Cerebellar nuclear complex (tissue), 1 donor: ENCODE measurements at places on chromosomes 4 and X.

DNA sequence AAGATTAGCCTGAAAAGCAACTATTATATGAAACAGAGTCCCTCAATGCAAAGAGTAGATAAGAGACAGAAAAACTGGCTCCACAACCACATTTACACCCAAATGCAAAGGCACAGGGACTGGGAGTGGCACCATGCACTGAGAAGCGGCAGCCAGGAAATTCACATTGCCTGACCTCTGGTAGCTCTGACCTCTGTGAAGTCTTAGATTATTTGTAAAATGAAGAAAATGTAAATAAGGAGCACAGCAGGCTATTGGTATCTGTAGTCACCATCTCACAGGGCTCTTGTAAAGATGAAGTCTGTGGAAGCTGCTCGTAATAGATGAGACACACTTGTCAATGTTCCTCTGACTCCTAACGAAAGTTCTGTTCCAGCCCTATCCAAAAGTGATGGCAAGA lies 69.7 kb downstream of the FAT1 start:
- DNase-seq = no peak

DNA sequence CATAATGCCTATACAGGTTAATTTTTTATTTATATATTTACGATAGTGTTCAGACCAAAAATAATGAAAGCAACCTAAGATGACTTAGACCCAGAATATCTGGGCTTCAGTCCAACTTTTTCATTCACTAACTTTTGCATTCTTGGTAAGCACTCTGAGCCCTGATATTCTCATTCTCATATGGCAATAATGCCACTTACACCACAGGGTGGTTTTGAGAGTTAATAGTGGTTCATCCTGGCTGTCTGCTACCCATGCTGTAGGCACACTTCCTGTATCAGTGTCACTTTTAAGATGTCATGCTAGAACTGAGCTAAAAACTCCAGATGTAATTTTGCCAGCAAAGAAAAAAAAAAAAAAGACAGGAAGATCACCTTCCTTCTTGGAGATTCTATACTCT lies 508.7 kb upstream of the FMR1 start:
- DNase-seq = no peak

- DNase-seq = no peak
Measured at GRCh38 chr4:2843941-2844584, 419 bp downstream of the ADD1 start.

GRCh38 chr4:47747211-47747610 lies 90.7 kb downstream of the CORIN start:
- no peak for DNase-seq

DNA sequence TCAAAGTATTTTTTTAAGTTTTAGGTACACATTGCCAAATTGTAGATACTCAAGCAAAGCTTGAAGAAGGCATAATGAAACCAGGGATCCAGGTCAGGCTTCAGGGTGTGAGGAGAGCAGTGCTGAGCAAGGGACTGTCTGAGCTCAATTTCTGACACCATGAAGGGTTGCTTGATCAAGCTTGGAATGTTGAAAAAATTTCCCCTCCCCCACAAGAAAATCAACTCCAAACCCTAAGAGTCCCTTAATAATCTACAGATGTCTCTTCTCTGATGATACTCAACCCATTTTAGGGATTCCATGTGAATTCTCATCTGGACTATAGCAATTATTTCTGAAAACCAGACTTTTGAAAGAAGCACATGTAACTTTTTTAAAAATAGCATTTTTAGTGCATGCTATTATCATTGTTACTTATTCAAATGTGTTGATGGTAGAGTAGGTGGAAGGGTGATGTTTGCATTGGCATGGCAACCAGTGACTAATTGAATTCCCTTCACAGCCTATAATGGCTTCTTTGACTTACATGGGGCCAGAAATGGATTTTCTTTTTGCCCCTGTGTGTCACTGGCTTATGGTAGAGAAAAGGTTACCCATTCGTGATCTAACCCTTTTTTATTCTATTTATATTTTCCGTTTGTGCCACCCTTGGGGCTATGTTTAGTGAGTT lies 252.0 kb downstream of the FBXW7 start:
- no peak for DNase-seq

DNA sequence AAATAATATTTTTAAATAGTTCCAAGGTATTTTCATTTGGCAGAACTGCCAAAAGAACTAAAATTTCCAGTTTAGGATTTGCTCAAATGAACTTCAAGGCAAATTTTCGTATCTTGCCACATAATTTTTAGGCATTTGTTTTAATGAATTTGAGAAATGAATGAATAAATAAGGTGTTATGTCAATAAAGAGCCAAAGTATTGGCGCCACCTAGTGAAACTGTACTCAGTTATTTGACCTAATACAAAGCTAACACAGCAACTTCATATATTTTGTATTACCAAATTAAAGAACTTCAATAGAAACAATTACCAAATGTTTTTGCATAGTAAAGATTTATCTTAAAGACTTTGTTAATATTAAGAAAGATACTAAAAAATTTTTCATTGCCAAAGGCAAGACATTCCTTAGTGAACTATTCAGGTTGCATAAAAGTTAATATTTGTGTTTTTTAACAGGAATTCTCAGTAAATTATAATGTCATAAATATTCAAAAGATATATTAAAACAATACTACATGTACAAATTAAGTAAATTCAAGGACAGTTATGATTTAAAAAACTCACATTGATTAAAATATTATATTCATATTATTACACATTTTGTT lies 50.3 kb downstream of the STPG2 start:
- DNase-seq = no peak

GRCh38 chrX:11913001-11913400 lies 155.0 kb downstream of the MSL3 start:
- no peak for DNase-seq

DNA sequence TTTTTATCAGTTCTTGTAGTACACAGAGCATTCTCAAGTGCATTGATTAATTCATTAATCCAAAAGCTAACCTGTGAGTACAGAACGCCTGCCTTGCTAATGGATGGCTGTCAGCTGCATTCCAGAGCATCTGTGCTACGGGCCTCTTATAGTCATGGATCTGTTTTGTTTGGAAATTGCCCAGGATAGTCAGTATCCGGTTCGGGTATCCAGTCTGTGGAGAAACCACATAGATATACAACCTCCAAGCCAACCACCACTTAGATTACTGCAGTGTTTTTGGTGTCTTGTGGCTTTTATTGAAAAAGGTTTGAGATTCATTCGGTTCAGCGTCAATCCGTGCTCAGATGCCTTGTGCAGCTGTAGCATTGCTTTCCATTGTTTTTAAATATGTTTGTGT lies 4.0 kb downstream of the LAP3 start:
- DNase-seq = no peak

- DNase-seq = no peak
Measured at GRCh38 chr4:40196724-40197281, at the start of gene RHOH. TSS of gene RHOH (plus strand) at chr4:40197031. CDS start at chr4:40243387, 46,356 bp downstream.

GRCh38 chr4:184385705-184386141 lies 88.6 kb downstream of the IRF2 start:
- DNase-seq = no peak

DNA sequence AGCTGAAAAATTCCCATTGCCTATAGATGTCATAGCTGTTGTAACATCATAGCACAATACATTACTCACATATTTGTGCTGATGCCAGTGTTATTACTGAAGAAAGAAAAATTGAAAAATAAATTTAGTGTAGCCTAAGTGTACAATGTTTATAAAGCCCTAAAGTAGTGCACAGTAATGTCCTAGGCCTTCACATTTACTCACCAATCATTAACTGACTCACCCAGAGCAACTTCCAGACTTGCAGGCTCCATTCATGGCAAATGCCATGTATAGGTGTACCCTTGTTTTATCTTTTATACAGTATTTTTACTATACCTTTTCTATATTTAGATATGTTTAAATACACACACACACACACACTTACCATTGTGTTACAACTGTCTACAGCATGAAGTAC lies 265.4 kb upstream of the MAGEB18 start:
- DNase-seq = no peak

GRCh38 chr4:11966782-11967181 lies 538.1 kb upstream of the HS3ST1 start:
- DNase-seq = no peak

DNA sequence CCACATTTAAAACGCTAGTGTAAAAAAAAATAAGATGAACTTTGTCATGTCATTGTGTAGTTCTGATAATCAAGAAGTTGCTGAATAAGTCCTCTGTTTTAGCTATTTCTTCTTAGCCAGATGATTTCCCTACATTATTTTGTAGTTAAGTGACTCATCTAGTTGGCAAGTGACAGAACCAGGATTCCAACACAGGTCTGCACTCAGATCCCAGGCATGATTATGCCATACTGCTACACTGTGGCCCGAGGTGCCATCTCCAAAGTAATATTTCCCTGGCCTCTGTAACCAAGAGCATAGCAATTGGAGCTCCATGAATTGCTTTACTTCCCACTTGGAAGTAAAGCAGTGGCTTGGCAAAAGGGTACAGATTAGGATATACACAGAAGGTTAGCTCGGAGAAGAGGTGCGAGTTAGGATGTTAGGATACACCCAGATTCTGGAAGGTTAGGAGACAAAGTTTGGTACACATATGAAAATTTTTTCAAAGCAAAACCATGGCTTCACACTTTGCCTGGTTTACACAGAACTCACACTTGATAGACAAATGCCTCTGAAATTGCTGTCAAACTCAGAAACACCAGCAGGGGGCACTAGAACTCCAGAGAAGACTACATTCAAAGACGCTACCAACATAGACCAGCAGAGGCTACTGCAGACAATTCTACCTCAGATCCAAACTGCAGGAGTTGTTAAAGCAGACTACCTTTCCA lies 41.4 kb downstream of the SRPX2 start:
- no peak for DNase-seq

DNA sequence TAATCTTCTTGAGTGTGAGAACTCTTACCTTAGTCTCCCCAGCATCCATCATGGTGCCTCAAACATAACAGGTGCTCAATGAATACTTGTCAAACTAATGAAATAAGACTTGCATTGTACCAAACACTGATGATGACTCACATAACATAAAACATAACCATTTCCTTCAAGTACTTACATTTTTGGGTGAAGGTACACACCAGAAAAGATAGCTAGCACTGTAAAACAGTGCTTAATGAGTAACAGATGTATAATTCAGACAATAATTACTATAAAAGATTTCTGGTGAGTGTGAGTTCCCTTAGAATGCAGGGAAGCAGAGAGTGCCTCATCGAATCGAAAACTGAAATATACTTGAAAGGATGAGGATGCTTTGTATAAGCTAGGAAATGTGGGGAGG lies 70.1 kb upstream of the HCCS start:
- DNase-seq = no peak

GRCh38 chr4:150382028-150382427 lies 199.9 kb upstream of the MAB21L2 start:
- DNase-seq = no peak

- no peak for DNase-seq
Measured at GRCh38 chrX:118523920-118524319, 28.3 kb downstream of the DOCK11 start.

- no peak for DNase-seq
Measured at GRCh38 chr4:125688841-125689240, 374.1 kb downstream of the FAT4 start.
